ENCODE measurements at places on chromosomes 1 and 21.

DNA sequence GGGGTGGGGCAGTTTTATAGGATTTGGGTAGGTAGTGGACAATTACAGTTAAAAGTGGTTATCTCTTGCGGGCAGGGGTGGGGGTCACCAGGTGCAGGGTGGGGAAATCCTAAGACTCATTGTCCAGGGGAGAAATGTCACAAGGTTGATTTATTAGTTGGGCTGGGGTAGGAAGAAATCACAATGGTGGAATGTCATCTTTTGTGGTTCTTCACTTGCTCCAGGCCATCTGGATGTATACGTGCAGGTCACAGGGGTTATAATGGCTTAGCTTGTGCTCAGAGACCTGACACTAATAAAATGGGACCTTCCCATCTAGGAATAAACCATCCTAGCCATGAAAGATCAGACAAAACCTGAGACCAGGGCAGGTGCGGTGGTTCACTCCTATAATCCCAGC is 11.5 kb downstream of the TEX46 start:
- DNase-seq, result no peak

DNA sequence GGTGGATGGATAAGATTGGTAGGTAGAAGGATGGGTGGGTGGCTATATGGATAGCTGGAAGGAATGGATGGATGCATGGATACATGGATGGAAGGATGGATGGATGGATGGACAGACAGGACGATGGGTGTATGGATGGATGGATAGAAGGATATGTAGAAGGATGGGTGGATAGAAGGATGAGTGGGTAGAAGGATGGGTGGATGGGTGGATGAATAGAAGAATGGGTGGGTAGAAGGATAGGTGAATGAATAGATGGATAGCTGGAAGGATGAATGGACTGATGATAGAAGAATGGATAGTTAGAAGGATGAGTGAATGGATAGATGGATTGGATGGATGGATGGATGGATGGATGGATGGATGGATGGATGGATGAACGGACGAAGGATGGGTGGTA is 5.0 kb downstream of the MASP2 start:
- no peak for DNase-seq

DNA sequence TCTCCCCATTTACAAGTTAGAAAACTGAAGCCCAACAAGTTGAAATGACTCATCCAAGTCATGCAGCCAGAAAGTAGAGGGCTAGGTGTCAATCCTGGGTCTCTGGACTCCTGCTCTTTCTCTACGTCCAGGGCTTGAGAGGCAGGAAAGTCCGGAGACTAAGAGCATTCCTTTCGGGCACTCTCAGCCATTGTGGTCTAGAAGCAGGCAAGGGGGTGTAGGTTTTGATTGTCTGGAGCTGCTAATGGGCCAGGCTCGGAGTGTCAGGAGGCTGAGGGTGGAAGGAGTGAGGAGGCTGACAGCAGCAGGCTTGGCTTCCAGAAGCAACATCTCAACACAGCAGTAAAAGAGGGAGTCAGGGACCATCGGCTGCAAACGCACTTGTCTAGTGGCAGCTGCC is 107.6 kb upstream of the KLHDC7A start:
- no peak for DNase-seq

DNA sequence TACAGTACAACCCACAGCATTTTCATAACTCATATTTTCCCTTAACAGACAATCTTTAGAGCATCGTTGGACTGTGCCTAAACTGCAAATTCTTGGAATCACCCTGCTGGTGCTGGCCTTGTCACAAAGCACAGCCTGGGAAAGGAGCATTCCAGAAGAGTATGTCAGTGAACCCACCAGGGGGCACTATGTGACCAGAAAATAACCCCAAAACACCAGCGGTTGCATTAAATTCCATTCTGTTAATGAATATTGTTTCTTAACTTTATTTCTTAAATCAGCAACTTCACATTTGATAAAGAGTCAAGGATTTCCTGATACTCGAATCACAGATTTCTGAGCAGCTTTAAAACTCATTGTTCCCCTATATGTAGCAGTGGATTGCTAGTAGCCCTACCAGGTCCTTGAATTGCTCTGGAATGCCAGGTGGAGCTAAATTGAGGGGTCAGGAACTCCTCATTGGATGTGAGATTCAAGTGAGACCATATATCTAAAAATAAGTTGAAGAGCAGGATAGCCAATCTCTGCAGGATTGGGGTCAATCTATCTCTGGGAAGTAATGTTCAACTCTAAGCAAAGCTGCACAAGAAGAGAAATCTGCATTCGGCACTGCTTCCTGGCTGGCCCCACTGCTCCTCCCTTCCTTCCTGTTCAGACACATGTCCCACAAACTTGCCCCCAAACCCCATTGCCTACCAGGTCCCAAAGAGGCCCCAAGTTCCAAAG is 12.7 kb upstream of the RAB4A start:
- DNase-seq, result peak; percentile 28

DNA sequence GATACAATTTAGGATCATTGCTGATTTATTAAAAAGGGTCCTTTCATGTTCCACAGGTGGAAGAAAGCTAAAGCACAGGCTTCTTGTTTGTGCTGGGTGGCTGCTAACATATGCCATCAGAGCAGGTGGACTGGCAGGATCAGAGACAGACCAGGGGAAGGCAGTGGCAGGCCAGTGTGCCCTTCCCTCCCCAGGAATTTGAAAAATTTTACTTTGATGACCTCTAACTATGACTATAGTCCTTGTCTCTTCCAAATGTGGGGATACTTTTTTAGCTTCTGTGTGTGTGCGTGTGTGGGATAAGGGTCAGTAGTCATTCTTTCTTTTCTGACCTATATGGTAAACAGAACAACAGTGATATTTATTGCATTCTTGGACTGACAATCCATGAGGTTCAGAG is 49.9 kb downstream of the LHX9 start:
- DNase-seq, result no peak

GRCh38 chr1:12387641-12388040 is 157.8 kb downstream of the VPS13D start:
- DNase-seq, result no peak

DNA sequence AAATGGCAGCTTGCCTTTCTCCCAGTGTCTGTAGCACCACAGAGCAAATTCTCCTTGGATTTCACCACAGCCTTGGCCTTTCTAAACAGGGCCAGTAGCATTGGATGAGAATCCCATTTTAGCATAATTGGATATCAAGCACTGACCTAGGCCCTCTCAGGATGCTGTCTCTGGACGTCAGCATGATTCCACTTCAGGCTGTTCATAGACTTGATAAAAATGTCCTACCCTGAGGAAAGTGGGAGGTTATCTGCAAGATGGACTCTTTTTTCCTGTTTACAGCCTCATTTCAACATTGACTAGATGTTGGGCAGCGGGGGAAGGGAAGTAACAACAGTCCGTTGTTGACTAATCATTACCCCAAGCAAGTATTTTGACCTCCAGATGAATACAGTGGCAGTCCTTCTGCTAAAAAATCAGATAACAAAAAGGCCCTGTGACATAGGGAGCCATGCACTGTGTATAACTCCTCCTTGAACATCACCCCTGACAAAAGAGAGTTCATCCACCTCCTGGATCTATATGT is 5.2 kb downstream of the NPL start:
- DNase-seq, result no peak

DNA sequence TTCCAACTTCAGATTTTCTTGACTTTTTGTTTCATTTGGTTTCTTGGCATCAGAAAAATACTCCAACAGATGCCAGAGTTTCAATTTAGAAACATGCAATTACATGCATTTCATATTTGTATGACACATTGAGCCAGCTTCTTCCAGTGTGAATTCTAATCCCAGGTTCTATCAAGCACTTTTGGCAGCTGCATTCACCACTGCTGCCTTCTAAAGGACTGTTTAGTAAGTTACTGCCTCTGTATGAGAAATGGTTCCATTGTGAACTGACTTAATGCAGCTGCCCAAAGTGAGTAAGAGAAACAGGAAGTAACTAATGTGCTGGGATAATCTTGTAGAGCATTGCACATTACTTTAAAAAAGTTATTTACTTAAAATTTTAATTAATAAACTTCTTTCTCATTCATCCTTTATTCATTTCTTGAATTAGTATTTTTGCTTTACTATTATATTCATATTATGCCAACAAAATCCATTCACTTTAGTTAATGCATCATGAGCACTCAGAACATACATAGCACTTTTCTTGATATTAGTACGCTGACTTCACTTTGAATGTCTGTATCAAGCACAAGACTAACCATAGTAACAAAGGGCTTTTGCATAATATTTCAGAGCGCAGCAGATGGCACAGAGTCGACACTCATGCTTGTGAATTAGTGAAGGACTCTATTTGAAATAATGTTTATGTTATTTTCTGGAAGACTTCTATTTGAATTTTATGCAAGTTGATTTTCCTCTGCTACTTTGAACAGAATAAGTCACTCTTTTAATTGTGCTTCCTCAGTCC is 9.8 kb downstream of the RGS18 start:
- no peak for DNase-seq

- no peak for DNase-seq
Observed at GRCh38 chr1:50971748-50972305, 1.8 kb downstream of the CDKN2C start.

DNA sequence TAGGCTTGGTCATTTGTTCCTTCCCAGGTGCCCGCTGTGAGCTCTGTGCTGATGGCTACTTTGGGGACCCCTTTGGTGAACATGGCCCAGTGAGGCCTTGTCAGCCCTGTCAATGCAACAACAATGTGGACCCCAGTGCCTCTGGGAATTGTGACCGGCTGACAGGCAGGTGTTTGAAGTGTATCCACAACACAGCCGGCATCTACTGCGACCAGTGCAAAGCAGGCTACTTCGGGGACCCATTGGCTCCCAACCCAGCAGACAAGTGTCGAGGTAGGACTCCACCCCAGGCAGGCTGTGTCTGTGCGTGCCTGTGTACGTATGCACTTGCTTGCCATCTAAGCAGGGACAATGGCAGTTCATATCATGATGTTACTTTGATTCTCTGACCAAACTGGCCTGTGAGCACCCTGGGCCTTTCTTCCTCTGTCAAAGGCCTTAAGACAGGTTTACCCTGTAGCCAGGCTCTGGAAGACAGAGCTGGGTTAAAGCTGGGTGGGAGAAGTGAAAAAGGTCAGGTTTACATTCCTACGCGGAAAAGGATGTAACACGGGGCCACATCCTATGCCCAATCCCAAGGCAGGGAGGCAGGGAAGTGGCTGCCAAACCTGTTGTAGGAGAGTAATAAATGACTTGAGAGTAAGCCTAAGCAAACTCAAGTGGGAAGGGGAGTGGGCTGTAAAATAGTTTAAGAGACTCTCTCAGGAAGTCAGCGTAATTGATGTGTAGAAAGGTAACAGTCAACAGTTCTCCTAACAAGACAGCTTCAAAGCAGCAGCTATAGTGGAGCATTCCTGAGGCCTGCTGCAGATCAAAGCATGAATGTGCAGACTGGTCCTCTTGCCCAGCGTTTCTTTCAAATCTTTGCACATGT is 42.5 kb downstream of the LAMC2 start:
- DNase-seq, result no peak

- DNase-seq, result no peak
Observed at GRCh38 chr1:22749919-22750684, 39.5 kb downstream of the EPHB2 start.

- no peak for DNase-seq
Observed at GRCh38 chr1:3056641-3057040, 12.4 kb upstream of the PRDM16 start.

- DNase-seq, result no peak
Observed at GRCh38 chr21:43721939-43722338, 3.0 kb downstream of the PDXK start.

DNA sequence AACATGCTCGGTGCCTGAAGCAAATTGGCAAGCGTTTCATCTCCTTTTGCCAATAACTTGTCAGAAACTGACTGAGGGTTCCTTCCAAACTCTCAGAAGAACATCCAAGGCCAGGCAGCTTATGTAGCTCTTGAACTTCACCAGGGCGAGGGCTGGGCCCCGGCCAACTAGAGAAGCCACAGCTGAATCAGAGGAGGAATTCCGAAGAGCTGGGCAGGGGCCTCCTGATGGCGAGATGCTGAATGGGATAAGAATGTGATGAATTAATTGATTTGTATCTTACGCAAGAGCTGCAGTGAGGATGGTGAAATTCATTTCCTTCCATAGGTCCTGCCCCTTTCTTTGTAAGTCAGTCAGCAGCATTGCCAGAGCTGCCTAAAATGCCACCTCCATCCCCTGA is 345.8 kb downstream of the KIF26B start:
- no peak for DNase-seq

- DNase-seq, result no peak
Observed at GRCh38 chr21:14889080-14889810, 175.6 kb downstream of the NRIP1 start.

All from stimulated activated CD8-positive, alpha-beta memory T cell treated with anti-CD3 and anti-CD28 coated beads, Interleukin-2, amount 100 ng/mL, for 48 hours (primary cell).